Left lung (tissue), 14 donors: ENCODE measurements at places on chromosomes 2 and 18. TPM values are rescaled to one million over a fixed set of nuclear protein-coding genes. Genes with fewer than 3 reads are reported as not detected.

Gene PPP1R1C
- 2.8 TPM for polyA plus RNA-seq

GRCh38 chr2:40540026-40540425, 88.1 kb upstream of the SLC8A1 start:
- no peak for DNase-seq

DNA sequence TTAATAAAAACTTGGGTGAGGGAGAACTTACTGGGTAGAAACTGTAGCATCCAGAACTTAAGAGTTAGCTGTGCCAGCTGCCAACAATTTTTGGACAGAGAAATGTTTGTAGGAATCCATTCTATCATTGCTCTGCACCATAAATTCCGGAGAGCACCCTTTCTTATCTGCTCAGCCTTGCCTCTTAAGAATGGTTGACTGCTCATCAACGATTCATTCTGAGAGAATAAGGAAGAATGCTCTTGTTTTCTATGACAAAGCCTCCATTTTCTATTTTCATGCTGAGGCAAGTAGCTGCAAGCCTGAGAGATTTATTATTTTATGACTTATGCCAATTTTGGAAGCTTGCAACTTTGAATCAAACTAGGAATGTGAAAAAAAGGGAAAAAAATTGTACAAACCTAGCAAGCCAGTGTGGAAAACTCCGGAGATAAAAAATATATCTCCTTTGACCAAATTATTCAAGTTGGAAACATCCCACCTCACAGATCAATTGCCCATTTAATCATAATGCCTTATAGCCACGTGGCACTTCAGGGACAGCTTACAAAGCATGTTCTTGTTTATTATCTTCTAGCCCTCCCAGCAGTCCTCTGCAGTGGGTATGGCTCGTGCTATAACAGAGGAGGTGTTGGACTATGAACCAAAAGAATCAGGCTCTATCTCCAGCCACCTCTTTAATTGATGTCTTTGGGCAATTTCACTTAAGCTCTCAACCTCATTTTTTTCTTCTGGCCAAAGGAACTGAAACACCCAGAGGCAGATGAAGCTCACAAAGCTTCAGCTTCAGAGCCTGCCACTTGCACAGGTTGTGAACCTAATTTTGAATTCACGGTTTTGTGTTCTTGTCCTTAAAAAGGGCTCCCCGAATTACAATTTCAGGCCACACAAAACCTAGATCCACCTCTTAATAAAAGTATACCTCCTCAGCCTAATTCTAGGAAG, 40.9 kb upstream of the ATL2 start:
- DNase-seq = no peak

GRCh38 chr2:69138247-69138772, 125.3 kb downstream of the ANTXR1 start:
- DNase-seq = no peak

GRCh38 chr2:234723400-234723799, 226.5 kb upstream of the ARL4C start:
- peak; percentile 11 for DNase-seq

DNA sequence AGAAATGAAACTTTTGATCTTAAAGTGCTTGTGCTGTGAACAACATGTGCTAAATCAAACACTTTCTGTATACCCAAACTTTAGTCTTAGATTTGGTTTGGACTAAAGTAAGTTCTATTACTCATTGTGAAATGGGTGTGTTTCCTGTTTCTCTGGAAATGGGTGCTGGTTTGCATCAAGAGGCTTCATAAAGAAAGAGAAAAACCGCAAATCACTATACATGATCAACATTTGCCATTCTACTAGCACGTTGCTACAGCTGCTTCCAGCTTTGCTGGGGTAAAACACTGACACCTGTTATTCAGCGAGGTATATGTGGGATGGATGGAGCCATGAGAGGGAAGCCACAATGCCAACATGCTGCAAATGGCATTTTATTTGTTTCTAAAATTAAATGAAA, 547.0 kb upstream of the ACVR2A start:
- DNase-seq = no peak

Gene WDR54
- 37.6 TPM for polyA plus RNA-seq

DNA sequence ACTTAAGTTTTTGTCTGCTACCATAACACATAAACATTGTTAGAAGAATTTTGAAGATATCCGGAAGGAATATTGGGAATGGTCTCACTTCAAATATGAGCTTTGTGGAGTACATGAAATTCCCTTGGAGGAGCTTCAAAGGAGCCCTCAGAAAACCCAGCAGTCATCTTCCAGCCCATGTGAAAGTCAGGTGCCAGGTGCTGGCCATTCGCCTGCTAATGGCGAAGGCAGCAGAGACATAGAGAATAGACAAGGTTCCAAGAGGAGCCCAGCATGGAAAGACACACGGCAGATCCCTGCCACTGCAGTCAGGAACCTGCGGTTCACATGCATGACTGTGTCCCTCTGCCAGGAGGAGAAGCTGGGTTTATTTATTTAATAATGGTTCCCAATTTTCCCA, 40.0 kb upstream of the EPG5 start:
- no peak for DNase-seq
